ENCODE measurements at places on chromosomes 5 and 9. TPM values are rescaled to one million over a fixed set of nuclear protein-coding genes. Genes with fewer than 3 reads are reported as not detected.

SPINK4 gene
- not detected for total RNA-seq

SAP30L gene
- 15.1 TPM for total RNA-seq

PCDH12 gene
- total RNA-seq = 4.2 TPM

GFI1B gene
- total RNA-seq = 0.09 TPM

GRCh38 chr9:2767800-2768677 lies 50.7 kb downstream of the KCNV2 start:
- DNase-seq = no peak

DNA sequence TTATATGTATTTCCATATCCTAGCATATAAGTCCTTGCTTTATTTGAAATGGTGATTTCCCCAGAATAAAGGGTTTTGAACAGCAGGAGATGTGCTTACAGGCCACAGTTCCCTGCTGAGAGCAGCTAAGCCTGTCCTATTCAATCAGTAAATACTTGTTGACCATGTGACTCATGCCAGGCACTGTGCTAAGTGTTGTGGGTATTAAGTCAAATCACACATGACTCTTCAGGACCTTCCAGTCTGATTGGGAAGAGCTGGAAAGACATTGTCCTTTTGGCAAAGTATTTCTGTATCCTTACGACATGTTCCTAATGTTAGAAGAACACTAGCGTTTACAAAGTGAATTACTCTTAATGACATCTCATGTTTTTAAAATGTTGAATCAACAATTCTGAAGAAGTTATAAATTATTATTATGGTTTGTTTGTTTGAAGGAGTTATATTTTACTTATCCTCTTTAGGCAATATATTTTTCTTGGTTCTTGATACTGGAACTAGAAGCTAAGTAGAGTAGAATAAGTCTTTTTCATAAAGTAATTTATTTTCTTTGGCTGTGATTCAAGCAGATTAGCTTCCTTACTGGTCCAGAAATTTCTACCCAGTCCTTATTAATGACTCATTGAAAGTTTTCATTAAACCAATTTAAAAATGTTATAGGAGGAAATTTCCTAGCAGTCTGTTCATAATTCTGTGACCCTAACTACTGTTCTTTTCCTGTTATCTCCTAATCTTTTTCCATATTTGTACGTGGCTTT lies 82.1 kb downstream of the GAPVD1 start:
- peak; percentile 4 for DNase-seq

DNA sequence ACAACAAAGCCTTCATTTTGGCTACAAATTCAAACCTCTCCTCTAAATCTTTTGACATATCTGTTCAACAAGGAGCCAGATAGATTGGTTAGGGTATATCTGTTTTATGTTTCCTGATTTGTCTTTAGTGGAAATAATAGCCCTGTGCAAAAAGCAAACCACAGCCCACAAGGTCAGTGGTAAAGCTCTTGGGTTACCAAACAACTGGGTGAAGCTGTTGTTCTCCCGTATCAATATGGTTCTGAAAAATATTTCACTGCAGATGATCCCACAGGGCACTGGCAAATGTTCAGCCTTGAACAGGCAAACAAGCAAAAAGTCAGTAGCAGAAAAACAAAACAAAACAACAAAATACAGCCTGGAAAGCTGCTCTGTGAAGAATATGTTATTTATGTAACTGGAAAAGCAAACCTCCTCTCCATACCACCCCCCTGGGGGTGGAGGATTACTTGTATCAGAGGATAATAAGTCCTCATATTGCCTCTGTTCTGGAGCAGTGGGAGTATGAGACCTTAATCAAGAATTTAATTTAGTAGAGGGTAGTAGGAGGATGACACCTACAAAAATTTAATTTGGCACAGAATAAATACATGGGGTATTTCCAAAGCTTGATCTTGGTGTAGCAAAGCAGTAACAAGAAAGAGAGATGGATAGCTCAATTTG lies 20.8 kb upstream of the PTBP3 start:
- DNase-seq = no peak

DNA sequence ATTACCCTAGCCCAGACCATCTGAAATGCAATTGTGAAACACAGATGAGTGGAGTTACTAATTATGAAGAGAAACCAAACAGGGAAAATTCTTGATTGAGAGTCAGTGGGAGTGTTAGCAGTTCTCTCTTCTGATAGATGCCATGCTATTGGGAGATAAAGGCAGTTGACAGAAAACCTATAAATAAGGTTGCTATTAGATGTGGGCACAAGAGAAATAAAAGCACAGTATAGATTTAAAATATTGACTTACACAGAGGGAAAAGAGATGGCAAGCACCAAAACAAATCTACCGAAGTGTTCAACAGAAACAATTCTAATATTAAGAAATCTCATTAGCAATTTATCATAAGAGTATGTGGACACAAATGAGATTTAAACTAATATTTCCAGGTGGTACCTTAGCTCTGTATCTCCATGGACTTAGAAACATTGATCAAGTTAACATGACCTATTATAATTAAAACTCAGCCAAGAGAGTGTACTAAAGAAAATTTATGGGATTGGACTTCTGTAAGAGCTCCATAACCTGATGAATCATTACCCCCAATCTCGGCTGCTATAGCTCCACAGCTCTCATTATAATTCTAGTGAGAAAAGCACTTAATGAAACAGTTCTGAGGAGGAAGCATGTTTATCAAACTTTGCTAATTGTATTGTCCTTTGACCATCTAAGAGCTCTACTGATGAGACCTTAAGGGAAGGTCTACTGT lies 665.0 kb upstream of the RIOK2 start:
- DNase-seq = no peak

DNA sequence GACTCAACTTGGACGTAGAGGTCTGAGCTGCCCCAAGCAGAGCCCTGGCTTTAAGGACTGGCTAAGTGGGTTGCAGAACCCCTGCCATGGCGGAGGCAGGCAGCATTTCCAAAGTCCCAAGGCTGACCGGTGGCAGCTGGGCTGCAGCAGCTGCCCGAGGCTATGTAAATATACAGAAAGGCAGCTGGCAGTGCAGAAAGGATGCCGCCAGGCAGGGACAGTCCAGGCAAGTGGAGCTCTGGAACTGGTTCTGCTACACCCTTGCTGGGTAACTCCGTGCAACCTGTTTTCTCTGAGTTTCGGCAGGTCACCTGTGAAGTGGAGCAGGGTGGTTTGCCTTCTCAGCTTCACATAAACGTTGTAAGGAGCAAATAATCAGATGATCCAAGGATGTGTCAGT lies 46.0 kb downstream of the SHB start:
- no peak for DNase-seq

DNA sequence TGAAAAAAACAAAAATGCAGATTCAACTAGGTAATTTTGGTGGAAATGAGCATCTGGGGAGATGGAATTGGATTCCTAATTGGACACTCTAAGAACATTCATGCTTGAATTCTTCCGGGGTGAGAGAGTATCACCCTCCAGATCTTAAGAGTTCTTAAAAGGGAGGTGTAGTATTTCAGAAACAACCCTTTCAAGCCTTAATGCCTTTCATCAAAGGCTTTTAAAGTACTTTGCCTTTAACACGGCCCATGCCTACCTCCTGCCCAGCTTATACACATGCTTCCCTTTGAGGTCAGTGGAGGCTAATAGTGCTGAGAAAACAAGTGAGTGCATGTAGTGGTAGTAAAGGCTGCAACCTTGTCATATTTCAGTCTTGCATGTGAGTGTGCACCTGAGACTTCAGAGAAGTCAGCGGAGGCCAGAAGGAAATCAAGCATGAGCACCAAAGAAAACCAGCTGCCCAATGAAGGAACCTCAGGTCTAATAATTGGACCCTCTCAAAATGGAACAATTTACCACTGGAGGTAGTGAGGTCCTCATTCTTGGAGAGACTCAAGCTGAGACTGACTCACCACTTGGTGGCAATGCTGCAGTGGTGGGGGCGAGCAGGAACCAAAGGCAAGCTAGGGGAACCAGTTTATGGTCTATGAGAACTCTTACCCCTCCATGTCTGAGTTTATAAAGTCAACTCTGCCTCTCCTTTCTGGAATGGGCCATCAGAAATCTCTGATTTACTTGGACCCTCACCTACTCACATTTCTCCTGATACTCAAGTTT lies 98.4 kb upstream of the GDNF start:
- DNase-seq = no peak

- DNase-seq = no peak
Observed at GRCh38 chr5:126659805-126660482, 59.2 kb downstream of the PHAX start.

GRCh38 chr5:143782588-143783386 lies 29.2 kb upstream of the HMHB1 start:
- no peak for DNase-seq

- no peak for DNase-seq
Observed at GRCh38 chr9:16652582-16652981, 217.9 kb downstream of the BNC2 start.

DNA sequence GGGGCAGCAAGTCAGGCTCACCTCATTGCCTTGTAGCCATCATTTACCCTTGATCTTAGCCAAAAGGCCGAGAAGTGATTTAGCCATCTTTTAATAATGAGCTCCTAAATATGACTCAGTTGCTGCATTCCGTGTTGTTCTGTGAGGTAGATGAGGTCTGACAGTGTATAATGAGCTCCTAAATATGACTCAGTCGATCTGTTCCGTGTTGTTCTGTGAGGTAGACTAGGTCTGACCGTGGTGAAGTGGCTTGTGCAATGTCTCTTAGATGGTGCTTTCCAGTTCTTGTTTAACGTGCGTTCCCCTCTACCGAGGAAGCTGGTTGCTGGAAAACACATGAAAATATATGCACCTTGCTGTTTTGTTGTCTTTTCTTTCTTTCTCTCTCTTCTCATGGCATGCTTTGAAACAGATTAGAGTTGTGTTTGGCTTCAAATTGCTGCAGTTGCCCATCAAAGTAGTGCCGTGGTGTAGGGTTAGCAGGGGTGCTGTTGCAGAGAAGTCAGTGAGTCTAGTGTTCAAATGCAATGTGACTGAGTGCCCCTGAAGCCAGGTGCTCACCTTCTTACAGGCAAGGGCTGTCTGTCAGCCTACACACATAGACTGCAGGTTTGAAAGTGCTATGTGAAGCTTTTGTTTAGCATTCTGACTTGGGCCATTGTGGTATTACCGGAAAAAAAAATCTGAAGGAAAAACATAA lies 118.6 kb downstream of the KDM4C start:
- no peak for DNase-seq

DNA sequence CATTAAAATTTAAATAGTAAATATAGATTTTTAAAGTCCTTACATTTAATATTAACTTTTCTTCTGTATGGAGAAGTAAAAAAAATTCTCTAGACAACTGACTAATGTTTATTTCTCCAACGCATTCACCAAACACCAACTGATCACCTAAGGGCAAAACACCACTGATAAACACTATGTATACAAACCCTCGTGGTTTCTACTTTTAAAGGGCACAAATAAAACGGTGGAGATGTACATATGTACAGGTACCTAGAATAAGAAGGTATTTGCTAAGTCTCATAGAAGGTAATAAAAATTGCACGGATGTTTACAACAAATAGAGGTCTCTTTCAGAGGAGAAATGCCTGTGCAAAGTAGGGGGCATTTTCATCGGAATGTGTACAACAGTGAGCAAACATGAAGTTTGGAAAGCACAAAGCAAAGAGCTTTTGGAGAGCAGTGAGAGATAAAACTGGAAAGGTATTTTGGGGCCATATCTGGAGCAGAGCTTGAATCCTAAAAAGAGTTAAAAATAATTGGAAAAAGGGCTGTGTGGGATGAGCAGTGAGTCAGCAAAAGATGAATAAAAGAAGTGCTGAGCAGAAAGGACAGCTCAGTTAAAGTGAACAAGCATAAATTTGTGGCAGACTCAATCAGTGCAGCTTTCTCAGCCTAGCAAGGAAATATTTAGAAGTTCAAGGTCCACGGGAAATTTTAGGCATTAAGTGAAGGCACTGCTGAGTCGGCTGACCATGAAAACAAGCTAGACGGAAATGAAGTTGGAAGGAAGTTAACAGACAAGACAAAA lies 160.0 kb downstream of the TMEM161B start:
- DNase-seq = no peak

DNA sequence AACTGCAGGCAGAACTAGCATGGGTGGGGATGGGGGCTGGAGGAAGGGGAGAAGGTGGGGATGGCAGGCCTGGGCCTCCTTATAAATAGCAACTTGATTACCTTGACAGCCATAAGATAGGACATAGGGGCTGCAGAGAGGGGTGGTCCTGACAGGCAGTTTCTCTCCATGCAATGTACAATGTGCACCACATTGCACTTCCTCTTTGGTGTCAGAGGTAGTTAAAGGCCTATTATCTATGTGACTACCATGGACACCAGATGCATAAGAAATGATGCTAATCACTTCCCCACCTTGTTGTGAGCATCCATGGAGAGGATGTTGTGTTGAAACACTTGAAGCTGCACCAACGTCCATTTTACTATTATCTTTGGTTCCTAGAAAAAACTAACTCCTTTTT lies 20.2 kb upstream of the SUB1 start:
- DNase-seq = no peak

GRCh38 chr5:58241389-58241788 lies 218.5 kb downstream of the PLK2 start:
- no peak for DNase-seq

- no peak for DNase-seq
Observed at GRCh38 chr9:28930766-28931165, 1357.5 kb upstream of the C9orf72 start.

DNA sequence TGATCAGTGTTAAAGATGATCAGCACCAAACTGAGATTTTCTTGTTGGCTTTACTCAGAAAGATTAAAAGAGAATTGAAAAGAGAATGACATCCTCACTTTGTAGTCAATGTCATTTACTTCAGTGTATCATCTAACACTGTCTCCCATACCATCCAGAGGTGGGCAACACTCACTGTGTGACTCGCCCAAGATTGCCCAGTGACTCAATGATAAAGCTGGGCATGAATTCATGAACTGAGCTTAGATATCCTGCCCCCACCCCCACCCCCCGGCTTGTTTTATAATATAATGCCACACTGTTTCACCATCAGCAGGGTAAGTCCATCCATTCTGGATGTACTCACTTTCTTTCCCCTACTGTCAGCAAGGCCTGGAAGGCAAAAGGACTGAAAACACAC lies 242.2 kb downstream of the FAM114A2 start:
- no peak for DNase-seq
